Effector CD8-positive, alpha-beta T cell (primary cell): ENCODE measurements at places on chromosomes 2 and 18.

DNA sequence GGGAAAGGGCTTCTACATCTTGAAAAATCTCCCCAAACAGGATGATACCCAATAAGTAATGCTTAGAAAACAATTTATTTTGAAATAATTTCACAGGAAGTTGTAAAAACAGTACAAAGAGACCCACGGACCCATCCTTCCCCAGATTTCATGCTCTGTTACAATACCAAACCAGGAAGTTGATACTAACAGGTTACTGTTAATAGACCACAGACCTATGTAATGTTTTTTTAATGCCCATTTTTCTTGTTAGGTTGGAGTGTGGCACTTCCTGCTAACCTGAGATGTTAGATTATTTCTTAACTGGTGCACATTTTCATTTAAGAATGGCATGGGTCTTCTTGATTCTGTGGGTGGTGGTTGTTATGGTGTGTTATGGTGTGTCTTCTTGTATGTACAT, 21.4 kb upstream of the MGAT5 start:
- DNase-seq: no peak

- no peak for DNase-seq
Observed at GRCh38 chr18:23159344-23159743, 24.1 kb downstream of the CABLES1 start.

DNA sequence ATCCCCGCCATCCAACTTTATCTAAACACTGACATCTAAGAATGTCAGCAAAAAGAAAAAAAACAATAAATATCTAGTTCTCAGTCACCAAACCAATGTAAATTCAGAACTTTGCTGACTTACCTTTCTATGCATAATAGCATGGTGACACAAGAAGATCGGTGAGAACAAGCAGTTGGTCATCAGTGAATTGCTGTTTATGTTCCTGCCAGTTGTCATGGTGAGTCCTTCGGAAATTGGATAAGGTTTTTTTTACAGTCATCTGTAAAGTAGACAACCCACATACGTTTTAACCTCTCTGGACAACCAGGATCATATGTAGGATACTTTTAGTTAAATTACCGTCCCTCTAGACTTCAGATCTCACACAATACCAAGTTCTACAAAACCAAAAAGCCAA, 6.2 kb upstream of the GPR75 start:
- DNase-seq: no peak

- DNase-seq: no peak
Observed at GRCh38 chr2:144642856-144643255, 122.9 kb upstream of the ZEB2 start.

DNA sequence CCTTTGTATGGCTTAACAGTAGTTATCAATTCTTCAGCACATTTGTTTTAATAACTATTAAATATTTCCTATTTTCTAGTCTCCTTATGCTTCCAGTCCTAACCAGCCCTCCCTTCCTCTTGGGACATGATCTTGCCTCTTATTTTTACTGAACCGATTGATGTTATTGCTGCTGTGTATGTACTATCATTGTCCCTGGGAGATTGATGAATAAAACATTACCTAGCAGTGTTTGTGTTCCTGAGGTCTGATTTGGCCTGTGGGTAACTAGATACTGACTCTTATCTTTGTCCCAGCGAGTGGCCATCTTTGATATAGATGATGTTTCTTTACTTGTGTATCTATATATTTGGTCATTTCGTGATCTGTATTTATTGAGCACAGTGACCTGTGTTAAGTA, 192.9 kb downstream of the BABAM2 start:
- no peak for DNase-seq

DNA sequence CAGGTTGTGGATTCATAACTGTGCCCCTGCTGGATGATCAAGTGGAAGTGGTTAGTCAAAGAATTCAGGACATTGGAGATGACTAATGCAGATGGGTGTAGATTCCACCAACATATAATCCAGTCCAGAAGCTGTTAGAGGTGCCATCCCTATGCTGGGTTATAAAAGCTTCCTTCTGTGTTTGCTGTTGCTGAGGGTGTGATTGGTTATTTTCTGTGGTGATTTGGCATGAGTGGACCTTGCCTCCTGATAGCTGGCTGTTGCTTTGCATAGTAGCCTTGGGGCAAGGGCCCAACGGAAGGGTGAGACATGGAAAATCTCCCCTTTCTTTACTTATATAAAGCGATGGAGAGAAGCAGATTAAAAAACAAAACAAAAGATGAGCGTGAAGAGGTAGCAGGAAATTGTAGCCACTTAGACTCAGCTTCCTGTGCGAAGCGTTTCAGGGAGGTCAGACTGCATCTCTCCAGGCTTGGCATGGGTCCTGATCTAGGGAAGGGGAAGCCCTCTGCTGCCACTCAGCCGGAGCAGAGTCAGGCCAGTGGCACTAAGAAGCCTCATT, 190.4 kb downstream of the FMNL2 start:
- no peak for DNase-seq

DNA sequence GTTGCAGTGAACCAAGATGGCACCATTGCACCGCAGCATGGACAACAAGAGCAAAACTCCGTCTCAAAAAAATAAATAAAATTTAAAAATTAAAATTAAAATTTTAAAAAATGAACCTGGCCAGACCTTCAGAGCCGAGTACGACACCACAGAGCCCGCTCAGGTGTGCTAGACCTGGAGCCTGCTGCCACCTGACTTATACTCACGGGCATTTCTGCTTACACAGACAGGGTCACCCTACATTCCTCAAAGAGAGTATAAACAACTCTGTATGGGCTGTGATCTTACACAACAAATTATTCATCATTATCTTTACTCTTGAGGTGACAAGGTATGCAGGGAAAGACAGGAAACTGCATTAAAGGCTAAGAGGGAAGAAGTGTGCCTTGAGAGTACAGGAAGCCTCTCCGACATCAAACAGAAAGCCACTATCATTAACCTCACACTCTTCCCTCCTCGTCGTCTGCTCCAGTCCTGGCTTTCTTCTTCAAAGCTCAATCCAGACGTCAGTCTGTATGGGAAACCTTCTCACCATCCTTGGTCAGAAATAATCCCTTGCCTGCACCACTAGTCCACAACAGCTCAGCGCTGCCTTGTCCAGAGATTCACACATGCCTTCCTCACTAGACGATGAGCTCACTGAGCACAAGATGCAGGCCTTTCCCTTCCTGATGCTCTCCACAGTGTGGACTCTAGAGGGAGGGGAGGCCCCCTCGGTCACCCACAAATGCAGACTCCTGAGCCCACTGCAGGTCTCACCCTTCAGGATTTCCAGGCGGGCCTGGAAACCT, 56.2 kb downstream of the UXS1 start:
- no peak for DNase-seq

DNA sequence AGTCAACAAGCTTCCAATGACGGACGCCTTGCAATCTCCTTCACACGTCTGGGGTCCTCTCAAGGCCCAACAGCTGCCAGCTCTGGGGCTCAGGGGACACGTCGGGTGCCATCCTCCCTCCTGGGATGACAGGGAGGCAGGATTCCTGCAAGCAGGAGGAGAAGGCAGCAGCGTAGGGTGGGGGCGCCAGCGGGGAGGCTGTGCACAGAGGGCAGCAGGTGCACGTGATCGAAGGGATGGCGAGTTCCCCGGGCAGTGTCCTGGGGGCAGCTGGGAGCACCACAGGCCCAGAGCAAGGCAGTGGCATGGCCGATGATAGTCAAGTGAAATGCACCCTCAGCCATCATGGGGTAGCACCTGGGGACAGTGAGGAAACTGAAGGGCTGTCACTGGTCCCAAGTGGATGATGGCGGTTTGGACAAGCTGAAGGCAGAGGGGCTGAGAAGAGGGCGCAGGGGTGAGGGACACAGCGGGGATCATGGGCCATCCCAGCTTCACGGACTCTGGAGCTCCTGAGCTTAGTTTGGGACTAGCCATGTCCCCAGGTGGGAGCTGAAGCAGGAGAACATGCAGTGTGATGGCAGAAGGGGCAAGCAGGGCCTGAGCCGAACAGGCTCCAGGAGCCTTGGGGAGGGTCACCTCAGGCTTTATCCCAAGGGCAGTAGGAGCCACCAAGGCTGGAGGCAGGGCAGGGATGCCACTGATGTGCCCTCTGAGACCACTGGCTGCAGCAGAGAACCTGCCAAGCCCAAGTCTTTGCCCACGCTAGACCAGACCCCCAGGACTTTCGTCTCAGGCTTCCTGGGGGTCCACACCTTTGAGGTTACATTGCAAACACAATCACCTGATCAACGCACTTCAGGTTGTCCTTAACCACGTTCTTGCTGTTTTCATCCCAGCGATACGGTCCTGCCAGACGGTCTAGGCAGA, 16.3 kb upstream of the SNED1 start:
- DNase-seq: no peak

GRCh38 chr2:170371231-170371998, 193.5 kb downstream of the MYO3B start:
- DNase-seq: no peak

DNA sequence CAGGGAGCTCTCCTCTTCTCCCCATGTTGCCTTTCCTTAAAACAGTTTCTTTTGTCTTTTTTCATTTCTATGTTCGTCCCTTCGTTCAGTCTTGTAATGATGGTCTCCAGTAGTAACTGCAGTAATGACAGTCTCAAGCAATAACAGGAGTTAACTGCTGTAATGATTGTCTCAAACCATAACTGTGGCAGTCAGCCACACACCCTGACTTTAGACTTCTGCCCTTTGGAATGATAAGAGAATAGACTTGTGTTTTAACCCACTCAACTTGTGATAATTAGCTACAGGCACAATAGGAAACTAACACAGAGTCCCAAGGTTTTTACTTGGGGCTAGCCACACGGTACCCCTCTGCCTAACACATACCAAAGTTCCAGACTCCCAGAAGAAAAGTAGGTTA, 12.1 kb downstream of the TMEM131 start:
- DNase-seq: no peak

GRCh38 chr18:22174341-22175145, 5.2 kb downstream of the GATA6 start:
- DNase-seq: no peak

DNA sequence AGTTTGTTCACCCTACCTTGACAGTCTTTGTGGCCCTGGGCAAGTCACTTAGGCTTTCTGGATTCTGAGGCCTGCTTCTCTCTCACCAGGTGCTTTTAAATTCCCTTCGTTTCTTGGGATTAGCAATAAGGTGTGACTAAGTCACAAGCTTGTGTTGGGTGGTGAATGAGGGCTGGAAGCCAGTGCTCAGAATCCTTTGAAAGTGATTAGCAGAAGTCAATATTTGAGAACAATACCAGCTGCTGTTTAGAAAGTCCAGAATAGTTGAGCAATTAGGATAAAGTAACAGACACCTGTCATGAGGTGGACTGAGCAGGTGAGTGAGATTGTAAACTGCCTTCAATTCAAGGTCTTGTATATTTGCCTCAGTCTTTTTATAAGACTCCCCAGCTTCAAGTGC, 19.3 kb upstream of the MGAT5 start:
- no peak for DNase-seq

GRCh38 chr2:68938938-68939337, 13.8 kb downstream of the GKN2 start:
- no peak for DNase-seq

- no peak for DNase-seq
Observed at GRCh38 chr2:194730266-194730665, 926.8 kb upstream of the SLC39A10 start.

DNA sequence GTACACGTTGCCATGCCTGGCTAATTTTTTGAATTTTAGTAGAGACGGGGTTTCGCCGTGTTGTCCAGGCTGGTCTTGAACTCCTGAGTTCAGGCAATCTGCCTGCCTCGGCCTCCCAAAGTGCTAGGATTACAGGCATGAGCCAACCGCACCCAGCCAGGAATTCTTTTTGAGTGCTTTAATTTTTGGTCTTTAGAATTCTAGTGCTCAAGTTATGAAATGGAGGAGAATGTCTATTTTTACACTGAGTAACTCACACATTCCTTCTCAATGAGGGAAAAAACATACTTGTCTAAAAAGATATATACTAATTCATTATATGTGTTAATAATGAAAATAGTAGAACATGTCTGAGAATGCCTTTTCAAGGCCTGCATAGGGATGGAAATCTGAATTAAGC, 8.5 kb downstream of the ZNF396 start:
- no peak for DNase-seq

DNA sequence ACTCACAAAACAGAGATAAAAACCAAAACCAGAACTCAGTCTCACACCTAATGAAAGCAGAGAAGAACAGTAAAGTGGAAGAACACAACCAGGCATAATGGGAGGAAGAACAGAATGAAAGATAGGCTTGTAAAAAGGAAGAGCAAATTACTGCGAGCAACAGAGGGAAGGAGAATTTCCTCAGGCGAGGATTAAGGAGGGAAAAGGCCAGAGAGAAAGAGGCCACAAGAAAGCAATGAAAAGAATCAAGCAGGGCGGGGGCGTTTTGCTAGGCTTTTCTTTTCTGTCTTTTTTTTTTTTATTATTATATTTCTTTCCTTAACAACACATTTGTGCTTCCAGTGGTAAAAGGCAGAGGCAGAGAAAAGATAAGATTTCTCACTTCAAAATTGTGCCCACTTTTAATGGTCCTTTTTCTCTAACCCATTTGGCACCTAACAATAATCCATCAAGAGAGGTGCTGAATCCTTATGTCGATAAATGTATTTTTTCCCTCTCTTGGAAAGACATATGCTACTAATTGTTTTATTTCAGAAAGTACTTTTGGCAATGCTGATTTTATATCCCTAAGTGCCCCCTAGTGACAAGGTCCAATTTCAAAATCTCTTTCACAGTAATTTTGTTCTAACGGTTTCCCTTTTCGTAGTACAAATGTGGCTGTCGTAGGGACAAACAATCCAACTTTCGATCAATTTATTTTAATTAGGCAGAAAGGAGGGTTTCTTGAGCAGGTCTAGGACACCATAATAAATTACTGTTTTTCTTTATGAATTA, 138.7 kb upstream of the AQP4 start:
- no peak for DNase-seq

DNA sequence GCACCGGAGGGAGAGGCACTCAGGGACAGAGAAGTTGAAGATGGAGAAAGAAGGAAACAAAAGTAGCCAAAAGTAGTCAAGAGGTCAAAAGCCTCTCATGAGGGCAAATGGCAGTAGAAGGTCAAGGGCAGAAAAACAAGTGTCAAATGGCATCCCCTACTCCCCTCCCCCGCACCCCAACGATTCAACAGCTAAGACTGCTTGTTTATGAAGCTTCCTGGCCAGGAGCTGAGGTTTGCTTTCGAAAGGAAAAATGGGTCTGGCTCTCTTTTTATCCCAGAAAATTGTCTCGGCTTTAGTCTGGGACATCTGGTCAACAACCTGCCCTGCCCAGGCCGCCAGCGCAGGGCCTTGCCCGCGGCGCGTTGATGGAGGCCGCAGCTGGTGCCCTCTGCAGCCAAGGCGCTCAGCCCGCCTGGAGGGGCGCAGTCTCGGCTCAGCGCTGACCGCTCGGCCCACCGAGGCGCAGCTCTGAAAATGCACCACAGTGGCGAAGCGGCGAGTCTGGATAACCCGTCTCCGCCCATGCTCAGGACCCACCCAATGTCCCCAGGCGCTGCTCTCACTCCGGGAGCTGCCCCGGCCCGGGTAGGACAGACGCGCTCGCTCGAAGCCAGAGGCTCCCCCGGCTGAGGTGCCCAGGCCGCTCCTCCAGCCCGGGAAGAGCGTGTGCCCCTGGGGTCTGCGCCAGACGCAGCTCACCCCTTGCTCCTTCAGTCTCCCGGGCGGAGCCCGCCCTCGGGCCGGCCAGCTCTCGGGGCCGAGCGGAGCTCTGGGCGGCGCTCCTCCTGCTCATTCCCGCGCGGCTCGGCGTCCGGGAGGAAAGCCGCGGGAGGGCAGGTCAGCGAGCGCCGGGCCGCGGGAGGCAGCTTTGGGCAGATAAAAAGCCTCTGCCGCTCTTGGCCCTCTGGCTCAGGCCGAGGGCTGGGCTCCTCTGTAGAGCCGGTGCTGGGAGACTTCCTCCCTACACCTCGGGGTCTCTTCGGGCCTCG, 1.8 kb upstream of the TBR1 start:
- DNase-seq: no peak

- DNase-seq: no peak
Observed at GRCh38 chr2:213429516-213429915, 145.3 kb downstream of the SPAG16 start.

GRCh38 chr2:174761837-174762236, 2.4 kb downstream of the CHRNA1 start:
- no peak for DNase-seq
